Fibroblast of skin of scalp (primary cell): ENCODE measurements at places on chromosomes 6 and 20.

- DNase-seq, result peak; percentile 69
These were observed 10.4 kb upstream of the BPI start for GRCh38 chr20:38293491-38294065.

- no peak for DNase-seq
These were observed 50.1 kb downstream of the GRM4 start for GRCh38 chr6:34095741-34096140.

- DNase-seq, result no peak
These were observed 11.5 kb upstream of the MUC22 start for GRCh38 chr6:30998785-30999184.

- DNase-seq, result no peak
These were observed 63.7 kb upstream of the POPDC3 start for GRCh38 chr6:105243487-105243886.

GRCh38 chr6:31690231-31691077, 9.6 kb upstream of the LY6G5C start:
- DNase-seq, result no peak

DNA sequence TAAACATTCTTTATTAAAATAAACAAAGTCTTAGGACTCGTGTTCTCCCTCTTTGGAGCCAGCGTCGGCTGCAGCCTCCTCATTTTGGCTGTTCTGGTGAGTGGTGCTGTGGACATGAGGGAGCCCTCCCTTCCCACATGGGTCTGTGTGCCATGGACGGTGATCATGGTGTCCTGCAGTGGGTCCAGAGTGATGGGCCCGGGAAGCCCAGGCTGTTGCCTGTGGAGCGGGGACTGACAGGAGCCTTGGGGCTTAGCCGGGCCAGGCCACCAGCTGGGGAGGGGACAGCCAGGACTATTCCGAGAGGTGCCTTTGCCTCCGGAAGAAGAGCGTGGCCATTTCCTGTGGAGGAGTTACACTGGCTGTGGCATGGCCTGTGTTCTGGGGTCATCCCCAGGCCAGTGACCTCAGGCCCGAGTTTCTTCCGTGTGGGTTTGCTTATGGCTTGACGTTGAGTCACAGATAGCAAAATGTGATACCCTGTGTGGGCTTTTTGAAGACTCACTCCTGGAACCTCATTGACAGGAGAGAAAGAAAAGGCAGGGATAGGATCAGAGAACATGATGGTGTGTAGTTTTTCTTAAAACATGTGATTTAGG, 153.4 kb downstream of the DTNBP1 start:
- no peak for DNase-seq

DNA sequence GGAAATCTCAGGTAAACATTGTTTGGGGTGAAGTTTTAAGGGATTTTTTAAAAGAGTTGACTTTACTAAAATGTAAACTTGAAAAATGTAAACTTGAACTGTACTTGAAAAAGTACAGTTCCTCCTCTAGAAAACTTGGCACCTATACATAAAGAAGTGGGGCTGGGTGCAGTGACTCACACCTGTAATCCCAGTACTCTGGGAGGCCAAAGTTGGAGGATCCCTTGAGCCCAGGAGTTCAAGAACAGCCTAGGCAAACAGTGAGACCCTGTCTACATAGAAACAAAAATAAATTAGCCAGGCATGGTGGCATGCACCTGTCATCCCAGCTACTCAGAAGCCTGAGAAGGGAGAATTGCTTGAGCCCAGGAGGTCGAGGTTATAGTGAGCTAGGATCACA, 7.2 kb downstream of the BTBD9 start:
- no peak for DNase-seq

DNA sequence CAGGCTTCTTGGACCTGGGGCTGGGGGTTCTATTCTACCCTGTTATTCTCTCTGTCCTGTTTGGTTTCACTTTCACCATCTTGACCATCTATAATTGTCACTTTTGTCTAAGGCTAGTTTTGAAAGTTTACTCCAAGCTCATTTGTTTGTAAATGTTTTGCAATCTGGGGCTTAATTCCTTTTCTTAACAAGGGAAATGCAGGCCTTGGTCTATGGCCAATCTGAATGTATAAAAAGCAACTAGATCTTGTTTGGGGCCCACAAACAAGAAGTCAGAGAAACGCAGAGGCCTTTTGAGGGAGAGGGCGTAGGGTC, 86.3 kb upstream of the PREP start:
- DNase-seq, result no peak

GRCh38 chr6:72740135-72740534, 118.3 kb downstream of the KCNQ5 start:
- DNase-seq, result no peak

- no peak for DNase-seq
These were observed 236.5 kb downstream of the GMPR start for GRCh38 chr6:16474772-16475493.

DNA sequence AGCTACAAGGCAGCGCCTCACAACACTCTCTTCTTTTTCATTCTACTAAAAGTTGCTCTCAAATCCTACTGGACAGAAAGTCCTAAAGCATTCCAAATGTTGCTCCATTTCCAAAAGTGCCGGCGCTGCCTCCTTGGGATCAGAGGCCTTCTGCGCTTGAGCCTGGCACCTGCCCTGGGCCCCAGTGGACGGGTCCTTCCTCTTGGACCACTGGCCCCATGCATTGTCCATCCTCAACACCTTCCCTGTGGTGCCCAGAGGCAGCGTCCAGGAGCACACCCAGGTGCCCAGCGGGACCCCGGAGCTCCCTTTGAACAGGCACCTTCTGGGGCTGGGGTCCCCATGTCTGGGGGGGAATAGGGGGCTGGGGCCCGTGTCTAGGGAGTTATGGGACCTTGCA, 205.2 kb downstream of the ERMARD start:
- DNase-seq, result no peak

GRCh38 chr6:52328303-52328662, 33.7 kb upstream of the PAQR8 start:
- DNase-seq, result no peak

DNA sequence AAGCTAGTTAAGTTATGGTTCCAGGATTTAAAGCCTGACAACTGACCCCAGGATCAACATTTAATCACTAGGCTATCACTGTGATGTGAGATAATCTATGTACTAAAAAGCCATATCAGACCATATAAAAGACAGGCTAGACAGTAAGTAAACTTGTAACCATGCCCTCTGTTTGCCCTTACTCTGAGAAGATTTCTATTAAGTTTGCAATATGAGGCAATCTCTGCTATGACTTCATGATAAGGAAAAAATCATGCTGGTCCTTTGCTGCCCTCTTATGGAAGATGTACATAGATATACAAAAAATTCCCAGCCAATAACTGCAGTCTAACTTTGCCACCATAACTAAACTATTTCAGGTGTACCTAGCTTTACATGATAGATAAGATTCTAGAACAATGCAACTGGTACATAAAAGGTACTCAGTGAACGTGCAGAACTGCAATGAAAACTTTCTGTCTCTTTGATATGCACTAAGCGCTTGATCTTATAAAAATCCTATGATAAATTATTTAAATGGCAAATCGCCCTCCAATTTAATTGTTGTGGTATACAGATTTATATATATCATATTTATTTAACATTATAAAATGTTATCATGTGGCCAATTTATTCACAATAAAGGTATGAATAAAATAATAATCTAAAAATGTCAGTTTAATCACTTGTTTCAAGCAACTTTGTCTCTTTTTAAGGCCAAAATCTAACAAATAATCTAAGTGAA, 70.5 kb downstream of the FAM217A start:
- peak; percentile 89 for DNase-seq

- DNase-seq, result peak; percentile 71
These were observed 27.6 kb upstream of the FRMD1 start for GRCh38 chr6:168106633-168107005.

DNA sequence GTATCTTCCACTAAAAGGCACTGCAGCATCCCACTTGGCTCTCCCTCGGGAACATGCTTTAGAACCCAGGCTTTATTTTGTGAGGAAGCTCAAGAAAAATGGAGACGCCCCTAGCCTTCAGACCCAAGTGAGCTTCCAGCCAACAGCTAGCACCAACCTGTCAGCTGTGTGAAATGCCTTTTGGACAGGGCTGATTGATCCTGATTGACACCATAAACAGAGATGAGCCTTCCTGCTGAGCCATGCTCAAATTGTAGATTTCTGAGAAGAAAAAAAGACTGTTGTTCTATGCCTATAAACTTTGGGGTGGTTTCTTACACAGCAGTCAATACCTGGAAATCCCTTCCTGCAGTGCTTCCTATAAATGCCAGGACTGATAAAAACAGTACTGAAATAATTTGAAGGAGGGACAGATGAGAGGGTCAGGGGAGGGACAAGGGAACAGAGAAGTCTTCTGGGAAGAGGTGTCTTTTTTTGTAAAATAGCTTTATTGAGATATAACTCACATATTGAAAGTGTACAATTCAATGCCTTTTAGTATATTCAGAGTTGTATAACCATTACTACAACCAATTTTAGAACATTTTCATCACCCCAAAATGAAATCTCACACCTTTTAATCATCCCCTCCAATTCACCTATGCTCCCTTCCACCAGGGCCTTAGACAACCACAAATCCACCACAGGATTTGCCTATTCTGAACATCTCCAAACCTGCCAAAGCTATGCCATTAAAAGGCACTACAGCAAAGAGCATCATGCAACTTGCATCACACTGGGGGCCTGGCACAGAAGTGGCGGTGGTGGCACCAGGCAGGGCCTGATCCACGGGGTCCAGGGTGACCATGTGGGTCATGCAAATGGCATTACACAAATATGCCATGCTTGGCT, 2.7 kb upstream of the STK4 start:
- no peak for DNase-seq

- DNase-seq, result no peak
These were observed 26.5 kb downstream of the NKAIN2 start for GRCh38 chr6:123830120-123830519.

- no peak for DNase-seq
These were observed 99.8 kb downstream of the SNAP25 start for GRCh38 chr20:10318291-10319024.

DNA sequence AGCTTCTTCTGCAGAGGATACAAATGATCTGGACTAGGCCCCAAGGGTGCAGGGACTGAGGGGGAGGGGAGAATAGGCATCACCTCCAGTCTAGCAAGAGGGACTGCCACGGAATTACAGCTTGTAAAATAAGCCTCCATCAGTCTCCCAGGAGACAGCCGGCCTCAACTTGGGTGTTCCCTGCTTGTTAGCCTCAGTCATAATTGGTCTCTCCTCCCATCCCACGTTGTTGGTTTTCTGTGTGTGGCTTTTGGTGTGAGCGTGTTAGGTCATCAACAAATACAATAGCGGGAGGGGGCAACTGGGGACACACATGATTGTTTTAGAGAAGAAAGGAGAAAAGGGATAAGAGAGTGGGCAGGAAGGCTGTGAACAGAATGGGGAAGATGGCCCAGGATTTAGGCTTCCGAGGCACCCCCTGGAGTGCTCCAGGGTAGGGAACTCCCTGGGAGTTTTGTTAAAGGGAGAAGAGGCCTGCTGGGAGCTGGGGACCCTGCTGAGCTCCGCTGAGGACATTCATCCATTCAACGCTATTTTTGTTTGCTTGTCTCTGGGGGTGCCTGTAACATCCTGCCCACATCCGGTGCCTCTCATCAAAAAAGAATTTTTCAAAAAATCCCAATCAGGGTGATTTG, 9.2 kb downstream of the FOXA2 start:
- peak; percentile 56 for DNase-seq

DNA sequence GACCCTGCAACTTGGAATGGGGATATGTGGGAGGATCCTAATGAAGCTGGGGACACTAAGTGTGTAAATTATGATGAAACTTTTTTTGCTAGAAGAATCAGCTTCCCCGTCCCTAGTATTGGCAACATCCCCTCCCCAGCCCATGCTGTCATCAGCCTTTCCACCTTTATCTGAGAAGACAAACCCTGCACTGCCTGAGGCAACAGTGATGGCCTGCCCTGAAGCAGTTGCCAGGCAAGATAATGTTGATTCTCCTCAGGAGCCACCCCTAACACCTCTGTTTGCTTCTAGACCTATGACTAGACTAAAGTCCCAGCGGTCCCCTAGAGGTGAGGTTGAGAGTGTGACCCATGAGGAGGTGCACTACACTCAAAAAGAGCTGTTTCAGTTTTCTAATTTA, 27.1 kb downstream of the MICA start:
- DNase-seq, result no peak

DNA sequence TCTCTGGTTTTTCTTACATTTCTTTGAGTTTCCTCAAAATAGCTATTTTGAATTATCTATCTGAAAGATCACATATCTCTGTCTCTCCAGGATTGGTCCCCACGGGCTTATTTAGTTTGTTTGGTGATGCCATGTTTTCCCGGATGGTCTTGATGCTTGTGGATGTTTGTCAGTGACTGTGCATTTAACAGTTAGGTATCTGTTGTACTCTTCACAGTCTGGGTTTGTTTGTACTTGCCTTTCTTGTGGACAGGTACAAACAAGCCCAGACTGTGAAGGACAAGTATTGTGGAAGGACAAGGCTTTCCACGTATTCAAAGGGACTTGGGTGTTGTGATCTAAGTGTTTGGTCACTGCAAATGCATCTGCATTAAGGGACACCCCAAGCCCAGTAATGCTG, 49.9 kb upstream of the TOP1 start:
- no peak for DNase-seq

DNA sequence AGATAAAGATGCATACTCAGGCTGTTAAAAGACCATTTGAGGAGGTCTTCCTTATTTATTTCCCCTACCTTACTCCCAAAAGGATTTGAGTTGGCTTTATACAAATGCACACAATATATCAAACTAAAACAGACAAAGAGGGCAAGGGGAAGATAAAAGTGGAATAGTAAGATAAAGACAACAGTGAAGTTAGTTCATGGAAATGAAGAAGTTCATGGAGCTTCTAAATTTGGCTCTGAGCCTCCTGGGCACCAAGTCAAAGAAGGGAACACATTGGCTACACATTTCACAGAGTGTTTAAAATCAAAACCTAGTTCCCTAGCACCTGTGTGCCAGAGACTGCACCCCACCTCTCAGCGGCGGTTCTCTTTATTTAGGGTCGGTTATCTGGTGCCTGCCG, 25.8 kb upstream of the ARMC2 start:
- DNase-seq, result no peak

DNA sequence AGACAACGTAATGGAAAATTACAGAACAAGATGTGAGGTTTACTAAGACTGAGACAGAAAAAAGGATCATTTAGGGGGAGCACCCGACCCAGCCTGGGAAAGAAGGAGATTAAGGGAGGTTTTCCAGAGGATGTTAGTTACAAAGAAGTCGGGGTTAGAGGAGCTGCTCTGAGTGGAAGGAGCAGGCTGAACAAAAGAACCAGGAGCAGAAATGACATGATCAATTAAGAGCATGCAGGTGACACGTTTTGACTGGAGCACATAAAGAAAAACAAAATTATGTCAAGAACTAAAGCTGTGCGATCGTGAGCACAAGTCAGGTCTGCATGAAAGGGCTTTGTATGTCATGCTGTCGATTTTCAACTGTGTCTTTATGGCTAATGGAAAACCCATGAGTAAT, 417.3 kb upstream of the MARCKS start:
- DNase-seq, result no peak

- DNase-seq, result peak; percentile 19
These were observed 171.8 kb upstream of the BMP2 start for GRCh38 chr20:6595704-6596103.

GRCh38 chr6:25558155-25558817, 93.7 kb upstream of the SCGN start:
- no peak for DNase-seq

GRCh38 chr6:139371421-139372203, 2.8 kb downstream of the CITED2 start:
- peak; percentile 11 for DNase-seq
